ENCODE measurements at places on chromosomes 7 and 10. TPM values are rescaled to one million over a fixed set of nuclear protein-coding genes. Genes with fewer than 3 reads are reported as not detected.
A peak's percentile ranks its signal among the peaks of the same experiment; 100 is the strongest.

DNA sequence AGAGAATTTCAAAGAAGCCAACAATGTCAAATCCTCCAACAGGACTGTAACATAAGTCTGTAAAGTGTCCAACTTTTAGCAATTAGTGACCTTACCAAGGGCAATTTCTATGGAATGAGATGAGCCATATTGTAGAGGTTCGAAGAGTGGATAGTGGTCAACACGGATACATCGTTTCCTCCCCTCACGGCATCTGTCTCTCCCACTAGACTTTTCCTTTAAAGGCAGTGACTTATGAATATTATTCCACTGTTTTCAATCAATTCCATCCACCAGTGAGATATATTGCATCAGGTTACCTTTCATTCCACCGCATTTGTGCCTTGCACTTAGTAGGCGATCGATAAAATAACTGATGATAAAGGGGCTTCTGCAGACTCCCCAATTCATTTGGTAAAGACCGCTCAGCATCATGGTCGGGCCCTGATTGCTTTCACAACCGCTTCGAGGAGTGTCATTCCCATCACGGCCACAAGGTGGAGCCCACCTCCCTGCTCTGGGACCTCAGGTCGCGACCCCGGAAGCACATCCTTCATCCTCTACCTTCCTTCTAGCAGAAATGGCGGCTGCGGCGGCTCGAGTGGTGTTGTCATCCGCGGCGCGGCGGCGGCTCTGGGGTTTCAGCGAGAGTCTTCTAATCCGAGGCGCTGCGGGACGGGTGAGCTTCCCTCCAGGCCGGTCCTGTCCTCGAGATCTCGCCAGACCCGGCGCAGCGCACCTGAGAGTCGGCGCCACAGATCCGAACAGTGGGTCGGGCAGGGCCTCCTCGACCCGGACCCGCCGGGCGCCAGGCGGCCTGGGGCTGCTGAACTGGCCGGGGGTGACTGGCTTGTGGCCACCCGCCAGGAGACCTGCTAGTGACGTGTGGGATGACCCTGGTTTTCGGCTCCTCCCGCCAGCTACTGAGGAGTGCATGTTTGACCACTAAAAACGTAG, at the start of gene PMPCB:
TSS of gene PMPCB (plus strand) at position 535 of the 936 bp plus-strand sequence. CDS start at position 560, 25 bp downstream.
- H3K27me3 ChIP-seq, result peaks cover 20% of the 10 kb centered on the region
- H3K36me3 ChIP-seq, result peaks cover 20% of the 10 kb centered on the region
- H3K4me3 ChIP-seq, result peak within 1 kb of the TSS; percentile 89
- H3K4me1 ChIP-seq, result peaks cover 20% of the 10 kb centered on the region
- H3K27ac ChIP-seq, result peak within 1 kb of the TSS; percentile 81
- peak; percentile 97 for DNase-seq

DNA sequence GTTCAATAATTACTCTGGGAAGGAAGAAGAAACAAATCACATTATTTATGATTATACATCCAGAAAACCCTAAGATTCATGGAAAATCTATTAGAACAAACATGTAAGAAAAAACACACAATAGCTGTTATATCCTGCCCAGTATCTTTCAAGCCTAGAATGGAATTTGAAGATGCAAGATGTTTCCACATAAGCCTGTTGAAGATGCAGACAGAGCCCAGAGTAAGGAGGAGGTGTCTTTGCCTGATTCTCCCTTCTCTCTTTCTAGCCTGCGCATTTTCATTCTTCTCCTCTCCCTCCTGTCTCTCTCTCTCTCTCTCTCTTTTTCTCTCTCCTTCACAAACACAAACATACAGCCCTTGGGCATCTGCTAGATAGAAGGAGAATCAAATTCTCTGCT, 170.1 kb upstream of the INHBA start:
- DNase-seq, result no peak
- H3K27ac ChIP-seq, result no peak overlapping the region
- H3K27me3 ChIP-seq, result no peaks in the 10 kb centered on the region

PTPRZ1 gene
- total RNA-seq, result 0.38 TPM

- no peak overlapping the region for H3K4me3 ChIP-seq
- no peak overlapping the region for H3K27ac ChIP-seq
- no peak for DNase-seq
- no peaks in the 10 kb centered on the region for H3K36me3 ChIP-seq
- H3K4me1 ChIP-seq, result peaks cover 31% of the 10 kb centered on the region
Observed at GRCh38 chr10:97025613-97026242, 160.0 kb downstream of the SLIT1 start.

LDB3 gene
- 0.37 TPM for total RNA-seq

GRCh38 chr10:100650693-100651092, 94.7 kb upstream of the PAX2 start:
- no peak overlapping the region for H3K27ac ChIP-seq
- peaks cover 13% of the 10 kb centered on the region for H3K4me1 ChIP-seq
- H3K4me3 ChIP-seq, result no peak overlapping the region
- peaks cover 1% of the 10 kb centered on the region for H3K36me3 ChIP-seq
- no peak for DNase-seq

DNA sequence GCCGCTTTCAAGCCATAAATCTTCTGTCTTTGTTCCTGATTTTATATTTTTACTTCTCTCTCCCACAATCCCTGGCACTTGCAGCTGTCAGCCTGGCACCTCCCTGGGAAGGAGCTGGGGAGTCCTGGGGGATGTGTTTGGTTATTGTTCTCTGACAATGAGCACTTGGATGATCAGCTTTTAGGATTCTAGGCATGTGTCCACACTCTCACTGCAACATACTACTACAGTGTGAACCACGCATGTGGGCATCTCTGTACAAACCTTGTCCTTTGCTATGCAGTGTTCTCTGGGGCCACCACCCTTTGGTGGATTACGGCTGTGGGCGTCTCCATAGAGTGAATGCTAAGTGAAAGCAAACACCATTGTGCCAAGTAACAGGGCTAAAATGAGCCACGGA, 168.4 kb upstream of the KMT2E start:
- H3K4me1 ChIP-seq, result no peaks in the 10 kb centered on the region
- H3K36me3 ChIP-seq, result no peaks in the 10 kb centered on the region
- no peak overlapping the region for H3K27ac ChIP-seq
- no peak for DNase-seq
- H3K27me3 ChIP-seq, result peaks cover 27% of the 10 kb centered on the region
- no peak overlapping the region for H3K4me3 ChIP-seq

- H3K27me3 ChIP-seq, result no peaks in the 10 kb centered on the region
- H3K36me3 ChIP-seq, result no peaks in the 10 kb centered on the region
- no peak overlapping the region for H3K4me3 ChIP-seq
- H3K27ac ChIP-seq, result no peak overlapping the region
Observed at GRCh38 chr10:36185097-36185496, 543.0 kb upstream of the FZD8 start.

DNA sequence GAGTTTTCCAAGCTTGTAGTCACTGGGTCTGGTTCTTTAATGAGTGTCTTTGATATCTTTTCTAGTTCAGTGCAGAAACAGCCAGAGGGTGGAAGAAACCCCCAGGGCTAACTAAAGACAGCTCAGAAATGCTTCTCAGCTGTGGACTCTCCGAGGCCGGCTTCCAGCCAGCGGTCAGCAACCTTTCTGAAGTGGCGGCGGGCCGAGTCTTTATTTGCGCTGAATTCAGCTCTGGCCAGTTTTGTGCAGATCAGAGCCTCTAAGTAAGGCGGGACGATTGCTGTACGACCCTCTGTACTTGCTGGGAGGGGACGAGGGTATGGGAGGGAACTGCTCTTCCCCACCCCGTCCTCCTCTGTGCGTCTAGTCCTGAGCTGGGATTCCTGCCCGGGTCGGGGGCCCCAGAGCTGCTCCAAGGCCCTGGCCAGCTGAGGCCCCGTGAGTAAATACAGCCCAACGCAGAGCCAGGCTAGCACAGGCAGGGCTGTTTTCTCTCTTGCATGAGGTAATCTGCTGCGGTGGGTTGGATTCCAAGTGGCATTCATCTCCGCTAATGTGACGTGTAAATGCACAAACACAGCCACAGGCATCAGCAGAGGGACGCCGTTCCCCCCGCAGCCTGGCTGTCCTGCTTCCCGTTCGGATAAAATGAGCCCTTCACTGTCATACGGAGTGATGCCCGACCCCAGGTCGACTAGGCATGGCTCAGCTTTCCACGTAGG, 159.8 kb downstream of the PIP4K2A start:
- H3K4me3 ChIP-seq, result peak overlapping the region; percentile 58
- peaks cover 4% of the 10 kb centered on the region for H3K36me3 ChIP-seq
- DNase-seq, result peak; percentile 86
- H3K4me1 ChIP-seq, result peaks cover 24% of the 10 kb centered on the region

DNA sequence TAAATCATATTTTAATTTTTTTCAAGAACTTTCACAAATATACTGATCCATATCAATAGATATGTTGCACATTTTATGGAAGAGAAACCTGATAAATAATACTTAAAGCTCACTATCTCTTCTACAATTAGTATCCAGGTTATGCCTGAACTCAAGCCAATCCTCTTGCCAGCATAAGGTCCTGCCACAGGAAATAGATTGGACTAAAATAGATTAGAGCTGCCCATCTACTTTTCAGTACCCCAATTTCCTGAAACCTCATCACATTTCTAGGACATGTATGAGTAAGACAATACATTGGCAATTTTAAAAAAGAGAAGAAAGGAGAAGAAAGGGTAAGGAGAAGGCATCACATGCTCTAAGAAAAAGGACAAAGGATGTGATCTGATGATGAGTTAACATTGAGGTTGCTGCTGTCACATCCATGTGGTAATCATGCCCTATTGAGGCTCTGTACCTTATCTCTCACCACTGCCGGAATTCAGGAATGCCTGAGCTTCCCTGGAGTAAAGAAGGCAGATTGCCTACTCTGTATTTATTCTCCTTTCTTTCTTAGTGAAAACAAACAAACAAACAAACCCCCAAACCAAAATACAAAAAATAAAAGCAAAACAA, 199.7 kb downstream of the ANK3 start:
- H3K36me3 ChIP-seq, result peaks cover 14% of the 10 kb centered on the region
- H3K4me1 ChIP-seq, result peaks cover 13% of the 10 kb centered on the region
- no peak overlapping the region for H3K4me3 ChIP-seq

DNA sequence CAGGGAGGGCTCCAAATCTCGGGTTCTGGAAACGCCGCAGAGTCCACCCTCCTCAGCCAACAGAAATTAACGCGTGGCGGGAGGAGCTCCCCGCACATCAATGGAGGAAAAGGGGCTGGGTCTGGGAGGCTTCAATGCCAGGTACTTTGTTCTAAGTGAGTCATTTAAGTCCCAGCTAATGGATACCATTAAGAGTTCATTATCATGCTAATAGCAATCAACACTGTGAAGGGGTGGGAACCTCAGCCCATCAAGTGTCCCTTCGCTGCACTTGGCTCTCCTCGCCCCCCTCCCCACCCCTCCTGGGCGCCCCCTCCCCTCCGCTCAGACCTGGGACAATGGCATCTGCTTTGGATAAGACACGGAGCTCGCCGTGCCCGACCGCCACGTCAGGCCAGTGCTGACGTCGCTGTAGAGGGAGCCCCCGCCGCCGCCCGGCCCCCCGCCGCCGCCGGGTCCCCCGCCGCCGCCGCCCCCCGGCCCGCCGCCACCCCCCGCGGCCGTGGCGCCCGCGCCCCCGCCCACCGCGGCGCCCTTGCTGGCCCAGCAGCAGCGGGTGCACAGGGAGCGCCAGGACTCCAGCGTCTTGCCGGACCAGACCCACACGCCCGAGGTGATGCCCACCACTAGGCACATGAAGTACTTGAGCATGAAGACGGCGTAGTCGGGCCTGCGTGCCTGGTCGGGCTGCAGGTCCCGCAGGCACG, 2.9 kb downstream of the FZD8 start:
- no peaks in the 10 kb centered on the region for H3K36me3 ChIP-seq
- H3K4me1 ChIP-seq, result peaks cover 38% of the 10 kb centered on the region
- peak overlapping the region; percentile 75 for H3K4me3 ChIP-seq
- H3K27ac ChIP-seq, result no peak overlapping the region
- H3K27me3 ChIP-seq, result no peaks in the 10 kb centered on the region

NPY4R gene
- total RNA-seq, result not detected

DNA sequence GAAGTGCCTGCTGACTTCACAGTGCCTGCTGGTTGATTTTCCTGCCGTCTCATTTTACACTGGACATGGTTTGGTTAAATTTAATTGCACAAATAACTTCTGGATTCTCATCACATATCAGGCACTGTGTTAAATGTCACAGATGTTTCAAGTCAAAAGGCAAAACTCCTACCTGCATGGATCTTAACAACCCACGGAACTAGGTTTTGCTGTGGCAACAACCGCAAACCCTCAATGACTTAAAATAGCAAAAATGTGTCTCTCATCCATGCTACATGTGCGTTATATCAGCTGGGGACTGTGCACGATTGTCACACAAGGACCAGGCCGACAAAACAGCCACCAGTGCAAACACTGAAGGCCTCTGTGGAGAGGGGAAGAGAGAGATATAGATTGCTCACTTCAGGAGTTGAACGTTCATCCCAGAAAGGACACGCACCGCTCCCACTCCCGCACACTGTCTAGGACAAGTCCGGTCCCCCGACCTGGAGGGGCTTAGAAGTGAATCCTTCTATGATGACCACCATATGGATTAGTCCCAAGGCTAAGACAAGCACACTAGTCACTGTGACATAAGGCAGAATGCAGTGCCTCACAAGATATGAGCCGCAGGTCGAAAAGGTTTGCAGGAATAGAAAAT, 233.3 kb downstream of the SKAP2 start:
- no peaks in the 10 kb centered on the region for H3K27me3 ChIP-seq
- peak; percentile 81 for DNase-seq
- no peak overlapping the region for H3K4me3 ChIP-seq

NEUROD6 gene
- not detected for total RNA-seq

EBLN1 gene
- total RNA-seq, result not detected

DNA sequence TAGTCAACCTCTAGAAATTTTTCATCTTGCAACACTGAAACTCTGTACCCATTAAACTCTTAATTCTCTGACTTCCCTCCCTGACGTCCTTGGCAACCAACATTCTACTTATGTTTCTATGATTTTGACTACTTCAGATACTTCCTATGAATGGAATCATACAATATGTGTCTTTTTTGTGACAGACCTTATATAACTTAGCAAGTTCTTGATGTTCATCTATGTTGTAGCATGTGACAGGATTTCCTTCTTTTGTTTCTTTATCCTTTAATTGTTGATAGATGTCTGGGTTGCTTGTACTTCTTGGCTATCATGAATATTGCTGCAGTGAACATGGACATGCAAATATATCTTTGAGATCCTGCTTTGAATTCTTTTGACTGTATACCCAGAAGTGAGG, 240.8 kb downstream of the ADK start:
- no peak for DNase-seq
- H3K4me3 ChIP-seq, result no peak overlapping the region
- H3K4me1 ChIP-seq, result no peaks in the 10 kb centered on the region
- H3K27ac ChIP-seq, result no peak overlapping the region

DNA sequence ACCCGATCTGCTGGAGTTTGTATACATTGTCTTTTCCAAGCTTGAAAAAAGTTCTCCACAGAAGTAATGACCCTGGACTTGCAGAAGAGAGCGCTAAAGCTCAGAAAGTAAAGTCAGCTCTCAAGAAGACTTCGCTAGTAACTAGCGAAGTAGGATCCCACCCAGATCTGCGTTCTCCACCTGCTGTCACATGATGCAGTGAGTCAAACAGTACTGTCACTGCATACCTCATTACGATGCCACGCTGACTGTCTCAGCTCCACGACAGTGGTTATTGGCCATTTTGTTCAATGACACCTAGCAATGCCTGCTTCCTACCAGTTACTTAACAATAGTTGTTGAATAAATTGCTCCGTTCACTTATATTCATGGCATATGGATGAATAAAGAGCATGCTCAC, 29.7 kb upstream of the SEC61G start:
- no peaks in the 10 kb centered on the region for H3K36me3 ChIP-seq
- no peak overlapping the region for H3K4me3 ChIP-seq
- peak; percentile 57 for DNase-seq
- H3K27ac ChIP-seq, result no peak overlapping the region

- no peak for DNase-seq
- no peaks in the 10 kb centered on the region for H3K36me3 ChIP-seq
- H3K4me3 ChIP-seq, result no peak overlapping the region
- peaks cover 12% of the 10 kb centered on the region for H3K4me1 ChIP-seq
- peaks cover 6% of the 10 kb centered on the region for H3K27me3 ChIP-seq
Observed at GRCh38 chr10:112246-112645, 23.0 kb upstream of the ZMYND11 start.
